ENCODE measurements at places on chromosomes 13 and 19.

- DNase-seq = no peak
Observed at GRCh38 chr13:39554371-39554770, 48.6 kb downstream of the LHFPL6 start.

GRCh38 chr13:109547942-109548341 lies 238.4 kb downstream of the IRS2 start:
- no peak for DNase-seq

DNA sequence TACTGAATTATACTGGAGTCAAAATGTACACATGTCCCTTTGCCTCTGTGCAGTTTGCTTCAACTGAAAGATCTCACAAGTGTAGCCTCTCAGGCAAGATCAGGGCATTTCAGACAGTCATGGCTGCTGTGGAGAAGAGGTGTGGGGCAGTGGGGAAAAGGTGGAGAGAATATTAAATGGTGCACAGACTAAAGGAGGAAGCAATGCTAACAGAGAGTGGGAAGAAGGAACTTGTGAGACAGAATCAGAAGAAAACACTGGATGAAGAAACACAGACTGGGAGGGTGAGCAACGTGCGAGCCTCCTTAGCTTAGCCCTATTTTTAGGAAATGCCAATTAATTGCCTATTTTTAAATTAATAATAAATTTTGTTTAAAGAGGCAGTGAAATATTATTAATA lies 49.6 kb upstream of the RAP2A start:
- no peak for DNase-seq

DNA sequence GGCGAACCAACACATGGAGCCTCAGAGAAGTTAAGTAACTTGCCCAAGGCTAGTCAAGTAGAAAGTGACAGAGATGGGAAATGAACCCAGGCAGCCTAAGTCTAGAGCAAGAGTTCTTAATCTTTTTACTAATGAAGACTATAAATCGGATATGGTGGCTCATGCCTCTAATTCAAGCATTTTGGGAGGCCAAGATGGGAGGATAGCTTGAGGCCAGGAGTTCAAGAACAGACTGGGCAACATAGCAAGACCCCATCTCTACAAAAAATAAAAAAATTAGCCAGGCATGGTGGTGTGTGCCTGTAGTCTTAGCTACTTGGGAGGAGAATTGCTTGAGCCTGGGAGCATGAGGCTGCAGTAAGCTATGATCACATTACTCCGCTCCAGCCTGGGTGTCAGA lies 10.7 kb downstream of the GPR12 start:
- no peak for DNase-seq

- DNase-seq = no peak
Observed at GRCh38 chr13:20960663-20961309, 58.2 kb upstream of the XPO4 start.

DNA sequence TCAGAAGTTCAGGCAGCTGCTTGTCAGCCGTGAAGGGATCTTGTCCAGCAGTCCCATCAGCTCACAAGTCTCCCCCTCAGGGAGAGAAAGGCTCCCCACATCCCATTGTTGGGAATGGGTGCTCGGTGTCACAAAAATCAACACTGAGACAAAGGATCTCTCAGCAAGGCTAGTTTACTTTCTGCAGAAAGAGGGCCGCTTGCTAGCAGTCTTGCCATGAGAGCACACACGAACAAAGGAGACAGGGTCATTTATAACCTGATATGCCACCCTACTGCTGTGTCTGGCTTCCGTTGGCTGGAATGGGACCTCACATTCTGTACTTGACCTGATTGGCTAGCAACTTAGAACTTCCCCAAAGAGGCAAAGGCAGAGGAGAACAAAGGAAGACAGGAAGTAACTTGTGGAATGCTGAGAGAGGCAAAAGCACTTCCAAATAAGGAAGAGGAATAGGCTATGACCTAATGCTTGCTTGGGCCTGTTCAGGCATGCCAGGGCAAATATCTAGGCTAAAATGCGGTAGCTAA lies 8.7 kb upstream of the IGFL3 start:
- no peak for DNase-seq

- no peak for DNase-seq
Observed at GRCh38 chr13:40316301-40316700, 350.1 kb downstream of the FOXO1 start.

GRCh38 chr19:48111280-48111679 lies 663 bp upstream of the PLA2G4C start:
- no peak for DNase-seq

GRCh38 chr19:19416280-19416679 lies 10.8 kb downstream of the GATAD2A start:
- no peak for DNase-seq

Measured in germinal center (tissue), 1 donor.